ENCODE measurements at places on chromosomes 1 and 21.

DNA sequence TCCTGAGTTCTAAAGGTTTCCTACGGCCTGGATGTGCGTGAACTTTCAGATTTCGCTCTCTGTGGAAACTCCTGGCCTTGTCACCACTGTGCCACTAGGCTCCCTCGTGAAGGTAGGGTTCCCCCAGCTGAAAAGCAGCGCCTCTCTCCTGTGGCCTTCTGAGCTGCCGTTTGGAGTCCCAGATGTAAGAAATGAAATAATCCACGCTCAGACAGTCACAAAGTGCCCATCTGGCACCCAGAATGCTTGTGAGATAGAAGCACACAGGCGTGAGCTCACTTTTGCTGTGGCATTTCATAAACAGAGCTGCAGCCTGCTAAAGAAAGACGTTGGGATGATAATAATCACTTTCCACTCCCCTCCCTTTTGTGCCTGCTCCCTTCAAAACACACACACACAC, 65.8 kb downstream of the LMO4 start:
- no peak for DNase-seq

DNA sequence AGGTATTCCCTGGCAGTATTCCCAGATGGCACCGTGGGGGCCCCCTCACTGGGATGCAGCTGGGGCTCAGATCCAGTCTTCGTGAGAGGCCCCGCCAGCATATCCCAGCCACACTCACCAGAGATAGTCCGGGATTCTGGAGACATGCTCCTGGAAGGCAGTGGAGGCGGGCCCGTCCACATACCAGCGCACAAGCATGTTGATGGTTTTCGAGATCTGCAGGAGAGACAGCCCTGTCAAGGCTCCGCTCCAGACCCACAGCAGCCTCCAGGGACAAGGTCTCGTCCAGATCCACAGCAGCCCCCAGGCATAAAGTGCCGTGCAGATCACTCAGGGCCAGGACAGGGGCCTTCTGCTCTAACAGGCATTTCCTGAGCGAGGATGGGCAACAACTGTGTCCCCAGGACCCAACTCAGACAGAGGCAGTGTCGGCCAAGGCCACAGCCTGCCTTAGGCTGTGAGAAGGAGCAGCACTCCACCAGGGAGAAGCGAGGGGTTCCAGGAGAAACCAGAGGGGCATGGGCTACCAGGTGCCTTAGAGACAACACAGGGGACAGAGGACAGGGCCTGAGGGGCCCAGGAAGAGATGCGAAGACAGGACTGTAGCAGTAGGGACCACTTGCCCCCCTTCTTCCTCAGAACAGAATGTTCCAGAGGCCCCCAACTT, 14.8 kb downstream of the LSS start:
- no peak for DNase-seq

- DNase-seq = no peak
Observed at GRCh38 chr1:220322570-220322969, 50.3 kb upstream of the RAB3GAP2 start.

GRCh38 chr1:178461104-178461503, 35.7 kb downstream of the CLEC20A start:
- no peak for DNase-seq

- DNase-seq = no peak
Observed at GRCh38 chr1:145701306-145701862, 5.8 kb downstream of the PDZK1 start.

- DNase-seq = no peak
Observed at GRCh38 chr1:37028981-37029617, 5.2 kb downstream of the GRIK3 start.

GRCh38 chr1:47229886-47230691, 1.9 kb downstream of the TAL1 start:
- no peak for DNase-seq

DNA sequence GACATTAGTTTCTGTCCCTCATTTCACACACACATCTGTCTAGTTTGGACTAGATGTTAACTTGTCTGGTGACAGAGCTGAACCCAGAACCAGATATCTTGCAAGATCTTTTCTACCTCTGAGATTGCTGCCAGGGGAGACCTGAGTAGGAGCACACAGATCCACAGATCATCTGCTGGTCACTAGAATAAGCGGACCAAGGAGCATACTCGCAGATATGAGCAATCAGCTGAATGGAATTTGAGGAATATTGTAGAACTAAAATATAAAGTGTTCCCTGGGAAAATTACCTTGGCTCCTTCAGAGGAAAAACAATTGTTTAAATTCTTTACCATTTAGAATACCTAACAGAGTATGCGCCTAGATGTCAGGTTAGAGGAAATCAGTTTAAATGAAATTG, 90.7 kb downstream of the TNFSF18 start:
- DNase-seq = no peak

- no peak for DNase-seq
Observed at GRCh38 chr1:26787381-26787705, 407 bp upstream of the PIGV start.

GRCh38 chr1:63276624-63277023, 45.7 kb upstream of the FOXD3 start:
- DNase-seq = no peak

DNA sequence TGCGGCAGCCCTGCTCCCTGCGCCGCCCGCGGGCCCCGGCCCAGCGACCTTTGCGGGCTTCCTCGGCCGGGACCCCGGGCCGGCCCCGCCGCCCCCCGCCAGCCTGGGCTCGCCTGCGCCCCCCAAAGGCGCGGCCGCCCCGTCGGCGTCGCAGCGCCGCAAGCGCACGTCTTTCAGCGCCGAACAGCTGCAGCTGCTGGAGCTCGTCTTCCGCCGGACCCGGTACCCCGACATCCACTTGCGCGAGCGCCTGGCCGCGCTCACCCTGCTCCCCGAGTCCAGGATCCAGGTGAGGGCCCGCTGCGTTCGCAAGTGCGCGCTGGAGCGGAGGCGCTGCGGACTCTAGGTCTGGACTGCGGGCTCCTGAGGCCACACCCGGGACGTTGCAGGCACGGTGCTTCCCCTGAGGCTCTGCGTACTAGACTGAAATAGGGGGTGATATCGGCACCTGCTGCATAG, 351 bp downstream of the MIXL1 start:
- DNase-seq = peak; percentile 55

GRCh38 chr1:201602413-201603265, 63.7 kb downstream of the NAV1 start:
- DNase-seq = no peak

DNA sequence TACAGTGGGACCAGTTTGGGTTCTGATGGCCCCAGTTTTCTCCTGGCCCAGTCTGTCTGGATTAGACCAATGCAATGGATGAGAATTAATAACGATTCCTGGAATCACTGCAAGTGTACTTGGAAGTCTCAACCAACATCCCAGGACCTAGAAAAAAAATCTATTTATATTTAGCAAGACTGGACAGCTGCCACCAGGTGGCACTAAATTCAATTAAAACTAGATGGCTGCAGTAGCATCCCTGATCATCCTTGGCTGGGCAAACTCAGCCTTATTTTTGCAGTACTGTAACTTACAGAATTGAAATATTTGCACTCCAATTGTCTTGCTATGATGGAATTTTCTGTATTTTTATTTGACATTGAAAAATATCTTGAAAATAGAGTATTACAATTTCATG, 165.7 kb downstream of the NCAM2 start:
- DNase-seq = peak; percentile 42

GRCh38 chr1:23807453-23807852, 6.9 kb upstream of the GALE start:
- DNase-seq = no peak

- no peak for DNase-seq
Observed at GRCh38 chr1:175137369-175137768, 55.2 kb downstream of the KIAA0040 start.

DNA sequence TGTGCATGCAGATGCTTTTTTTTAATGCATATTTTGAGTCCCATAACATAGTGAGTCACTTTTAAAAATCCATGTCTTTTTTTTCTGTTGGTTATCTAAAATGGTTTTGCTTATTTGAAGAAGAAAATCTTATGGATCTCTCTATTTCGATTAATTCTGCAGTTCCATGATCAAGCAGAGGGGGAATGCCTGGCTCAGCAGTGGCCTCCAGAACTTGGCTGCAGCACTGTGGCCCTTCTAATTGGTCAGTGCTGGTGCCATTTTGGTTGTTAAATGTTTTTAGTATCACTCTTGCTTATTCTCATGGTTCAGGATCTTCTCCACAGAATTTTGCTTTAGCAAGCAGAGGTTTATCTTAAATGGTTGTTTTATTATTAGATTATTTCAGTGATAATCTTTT, 11.2 kb downstream of the EPHX4 start:
- no peak for DNase-seq

GRCh38 chr1:20325844-20326420, 35.3 kb downstream of the VWA5B1 start:
- no peak for DNase-seq

All from small intestine (tissue), 16 donors.